ENCODE measurements at places on chromosomes 5 and 9. TPM values are rescaled to one million over a fixed set of nuclear protein-coding genes. Genes with fewer than 3 reads are reported as not detected.

Gene PLAC8L1
- polyA plus RNA-seq: 0.33 TPM

Gene GNA14
- 0.22 TPM for polyA plus RNA-seq

Gene MTX3
- polyA plus RNA-seq: 9.6 TPM

Gene BSPRY
- not detected for polyA plus RNA-seq

Gene PCDHGA7
- polyA plus RNA-seq: 3.6 TPM

Gene PCDHB5
- 0.22 TPM for polyA plus RNA-seq

Gene CKMT2
- 0.10 TPM for polyA plus RNA-seq

Gene PNPLA7
- polyA plus RNA-seq: 0.40 TPM

Gene PCDHA1
- 0.04 TPM for polyA plus RNA-seq

Gene PCDHGB7
- polyA plus RNA-seq: 7.6 TPM

Gene PCDHA3
- polyA plus RNA-seq: 0.16 TPM

Gene TLX3
- polyA plus RNA-seq: not detected

Gene ZNF608
- 0.54 TPM for polyA plus RNA-seq

DNA sequence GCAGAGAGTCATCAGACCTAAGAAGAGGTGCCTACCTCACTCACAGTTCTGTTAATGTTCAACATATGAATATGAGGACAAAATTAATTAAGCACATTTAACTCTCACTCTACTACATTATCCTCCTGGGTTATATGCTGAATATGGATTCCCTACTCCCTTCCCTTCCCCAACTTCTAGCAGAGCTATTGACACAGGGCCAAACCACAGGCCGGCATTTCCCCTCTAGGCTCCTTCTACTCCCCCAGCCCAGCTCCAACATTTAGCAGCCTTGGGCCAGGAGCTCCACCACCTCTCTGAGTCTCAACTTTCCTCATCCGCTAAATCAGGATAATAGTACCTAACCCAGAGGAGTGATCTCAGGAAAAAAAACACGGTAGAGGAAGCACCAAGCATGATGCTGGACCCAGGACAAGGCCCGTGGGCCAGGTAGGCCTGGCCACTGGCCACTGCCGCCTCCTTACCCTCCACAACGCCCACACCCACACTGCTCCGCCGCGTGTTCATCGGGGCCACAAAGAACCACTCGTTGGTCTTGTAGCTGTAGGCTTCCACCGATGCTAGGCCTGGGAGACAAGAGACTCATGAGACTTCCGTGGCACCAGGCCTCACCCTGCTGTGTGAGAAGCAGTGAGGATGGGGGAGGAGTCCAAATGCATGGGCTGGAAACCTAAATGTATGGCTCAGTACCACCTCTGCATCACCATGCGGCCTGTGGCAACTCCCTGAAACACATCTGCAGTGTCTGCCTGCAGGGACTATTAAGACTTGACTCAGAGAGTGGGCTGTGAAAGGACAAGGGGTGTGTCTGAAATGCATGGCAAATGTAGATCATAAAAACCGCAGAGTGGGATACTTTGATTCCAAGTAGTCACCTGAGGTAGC lies 98.8 kb downstream of the KLHL3 start:
- DNase-seq: no peak

DNA sequence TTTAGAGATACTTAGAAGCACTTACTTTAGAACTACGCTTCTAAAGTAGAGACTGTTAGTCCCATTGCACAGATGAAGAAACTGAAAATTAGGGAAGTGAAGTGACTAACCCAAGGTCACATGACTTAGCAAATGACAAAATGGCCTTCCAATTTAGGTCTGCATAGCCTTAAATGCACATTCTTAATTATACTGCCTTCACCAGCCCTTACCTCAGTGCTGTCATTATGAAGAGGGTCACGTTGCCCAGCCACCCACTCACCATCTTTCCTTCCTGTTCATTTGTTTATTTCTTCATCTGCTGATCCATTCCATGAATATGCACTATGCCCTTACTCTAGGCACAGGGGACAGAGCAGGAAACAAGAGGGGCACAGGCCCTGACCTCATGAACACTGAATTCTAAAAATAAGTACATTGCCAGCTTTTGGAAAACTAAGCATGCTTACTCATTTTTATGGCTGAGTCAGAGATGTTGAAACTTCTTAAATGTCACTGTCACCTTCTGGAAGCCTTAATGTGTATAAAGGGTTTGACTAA lies 8.6 kb downstream of the HAVCR2 start:
- DNase-seq: peak; percentile 35

GRCh38 chr5:9624196-9624947 lies 5.8 kb downstream of the TAS2R1 start:
- no peak for DNase-seq

GRCh38 chr5:82309091-82309531 lies 31.0 kb upstream of the RPS23 start:
- DNase-seq: no peak

GRCh38 chr5:157994906-157995519 lies 136.1 kb upstream of the CLINT1 start:
- no peak for DNase-seq

DNA sequence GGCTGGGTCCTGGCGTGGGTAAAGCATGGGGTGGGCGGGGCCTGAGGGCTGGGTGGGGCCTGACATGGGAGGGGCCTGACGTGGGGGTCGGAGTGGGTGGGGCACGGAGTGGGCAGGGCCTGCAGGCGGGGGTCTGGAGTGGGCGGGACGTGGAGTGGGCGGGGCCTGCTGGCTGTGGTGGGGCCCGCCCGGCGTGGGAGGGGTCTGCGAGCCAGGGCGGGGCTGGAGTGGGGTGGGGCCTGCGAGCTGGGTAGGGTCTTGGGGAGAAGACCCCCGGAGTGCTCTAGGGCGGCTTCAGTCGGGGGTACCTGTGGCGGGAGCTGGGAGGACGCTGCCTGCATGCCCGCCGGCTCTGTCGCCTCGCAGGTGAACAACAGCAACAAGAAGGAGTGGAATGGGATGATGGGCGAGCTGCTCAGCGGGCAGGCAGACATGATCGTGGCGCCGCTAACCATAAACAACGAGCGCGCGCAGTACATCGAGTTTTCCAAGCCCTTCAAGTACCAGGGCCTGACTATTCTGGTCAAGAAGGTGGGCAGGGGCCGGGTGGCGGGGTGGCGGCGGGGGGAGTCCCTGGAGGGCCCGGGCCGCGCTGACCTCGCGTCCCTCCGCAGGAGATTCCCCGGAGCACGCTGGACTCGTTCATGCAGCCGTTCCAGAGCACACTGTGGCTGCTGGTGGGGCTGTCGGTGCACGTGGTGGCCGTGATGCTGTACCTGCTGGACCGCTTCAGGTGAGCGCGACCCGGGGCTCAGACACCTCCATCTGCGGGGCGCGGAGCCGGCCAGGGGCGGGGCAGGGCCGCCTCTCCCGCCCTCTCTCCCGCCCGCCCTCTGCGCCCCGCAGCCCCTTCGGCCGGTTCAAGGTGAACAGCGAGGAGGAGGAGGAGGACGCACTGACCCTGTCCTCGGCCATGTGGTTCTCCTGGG lies 8.0 kb downstream of the LRRC26 start:
- DNase-seq: no peak

- DNase-seq: no peak
Observed at GRCh38 chr5:125463466-125464092, 717.1 kb upstream of the ZNF608 start.

GRCh38 chr5:72065751-72066255 lies 41.5 kb upstream of the MAP1B start:
- DNase-seq: no peak

DNA sequence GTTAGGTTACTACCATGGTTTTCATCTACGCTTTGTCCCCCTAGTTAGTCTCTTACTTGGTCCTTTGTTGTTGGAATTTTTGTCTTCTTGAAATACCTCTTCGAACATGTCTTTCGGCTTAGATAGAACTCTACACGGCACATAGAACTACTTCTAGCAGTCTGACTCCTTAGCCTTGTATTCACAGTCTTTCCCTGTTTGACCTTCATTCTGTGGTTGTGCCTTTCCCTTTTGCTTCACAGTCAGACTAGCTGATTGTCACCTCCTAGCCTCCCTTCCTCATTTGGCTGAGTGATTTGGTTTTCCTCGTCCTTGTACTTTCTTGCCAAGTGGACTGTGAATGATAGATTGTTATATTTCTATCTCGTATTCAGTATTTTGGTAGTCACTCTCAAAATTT lies 10.7 kb downstream of the SMAD5 start:
- no peak for DNase-seq

GRCh38 chr9:29966247-29966646 lies 2393.0 kb upstream of the C9orf72 start:
- DNase-seq: no peak

- DNase-seq: no peak
Observed at GRCh38 chr5:41336471-41336870, 123.1 kb upstream of the C6 start.

DNA sequence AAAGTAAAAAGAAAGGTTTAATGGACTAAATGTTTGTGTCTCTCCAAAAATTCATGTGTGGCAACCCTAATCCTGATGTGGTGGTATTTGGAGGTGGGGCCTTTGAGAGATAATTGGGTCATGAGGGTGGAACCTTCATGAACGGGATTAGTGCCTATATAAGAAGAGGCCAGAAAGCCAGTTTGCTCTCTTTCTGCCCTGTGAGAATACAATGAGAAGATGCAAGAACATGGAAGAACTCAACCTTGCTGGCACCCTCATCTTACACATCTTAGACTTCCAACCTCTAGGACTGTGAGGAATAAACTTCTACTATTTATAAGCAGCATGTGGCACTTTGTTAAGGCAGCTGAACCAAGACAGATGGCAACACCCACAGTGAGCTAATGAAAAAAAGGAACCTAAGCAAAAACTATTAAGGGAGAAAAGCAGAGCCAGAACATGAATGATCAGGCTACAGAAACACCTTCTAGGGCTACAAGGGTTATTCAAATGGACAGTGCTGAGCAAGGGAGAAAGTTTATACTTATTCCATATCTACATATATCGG lies 159.5 kb downstream of the PLK2 start:
- DNase-seq: no peak

- no peak for DNase-seq
Observed at GRCh38 chr9:21244836-21245235, 5.0 kb upstream of the IFNA14 start.

- no peak for DNase-seq
Observed at GRCh38 chr5:160280384-160281095, 31.8 kb downstream of the CCNJL start.

GRCh38 chr5:36105819-36106218 lies 39.1 kb upstream of the UGT3A2 start:
- no peak for DNase-seq

DNA sequence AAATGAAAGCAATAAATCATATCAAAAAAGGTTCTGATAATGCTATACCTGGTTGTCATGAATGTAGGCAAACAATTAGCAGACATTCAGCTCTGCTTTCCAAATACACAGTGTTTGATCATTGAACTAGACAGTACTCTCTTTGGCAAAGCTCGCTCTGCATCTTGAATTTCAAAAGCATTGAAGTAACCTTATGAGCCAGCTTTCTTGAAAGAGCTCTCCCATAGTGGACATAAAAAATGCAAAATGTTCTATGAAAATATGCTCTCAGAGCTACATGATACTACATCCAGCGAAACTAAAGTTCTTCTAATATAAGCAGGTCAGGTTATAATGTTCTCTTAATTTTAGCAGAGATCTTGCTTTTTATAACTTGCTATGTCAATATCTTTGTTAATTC lies 533.4 kb downstream of the CSNK1G3 start:
- no peak for DNase-seq

- peak; percentile 84 for DNase-seq
Observed at GRCh38 chr9:110919609-110920008, 118.7 kb downstream of the LPAR1 start.

DNA sequence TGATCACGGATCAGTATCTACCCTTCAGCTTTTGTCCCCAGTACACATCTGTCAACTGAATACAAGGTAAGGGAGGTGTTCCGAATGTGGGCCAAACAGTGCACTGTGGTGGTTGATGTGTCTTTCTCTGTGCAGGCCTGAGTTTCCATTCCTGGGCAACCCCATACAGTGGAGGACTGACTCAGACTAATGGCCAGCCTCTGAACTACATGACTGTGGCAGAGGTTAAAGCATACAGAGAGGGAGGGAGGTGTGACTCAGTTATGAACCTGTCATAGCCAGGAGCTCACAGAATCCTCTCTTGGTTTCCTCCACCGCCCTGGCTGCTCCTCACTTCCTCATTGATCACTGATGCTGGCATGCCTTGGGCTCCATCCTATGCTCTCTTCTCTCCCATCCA lies 136.4 kb upstream of the TAS2R1 start:
- DNase-seq: no peak

GRCh38 chr5:57505272-57506200 lies 22.9 kb upstream of the ACTBL2 start:
- no peak for DNase-seq

- no peak for DNase-seq
Observed at GRCh38 chr9:123735376-123735775, 194.6 kb downstream of the DENND1A start.

All from BJ (cell line).